ENCODE measurements at places on chromosomes 7 and 10.

DNA sequence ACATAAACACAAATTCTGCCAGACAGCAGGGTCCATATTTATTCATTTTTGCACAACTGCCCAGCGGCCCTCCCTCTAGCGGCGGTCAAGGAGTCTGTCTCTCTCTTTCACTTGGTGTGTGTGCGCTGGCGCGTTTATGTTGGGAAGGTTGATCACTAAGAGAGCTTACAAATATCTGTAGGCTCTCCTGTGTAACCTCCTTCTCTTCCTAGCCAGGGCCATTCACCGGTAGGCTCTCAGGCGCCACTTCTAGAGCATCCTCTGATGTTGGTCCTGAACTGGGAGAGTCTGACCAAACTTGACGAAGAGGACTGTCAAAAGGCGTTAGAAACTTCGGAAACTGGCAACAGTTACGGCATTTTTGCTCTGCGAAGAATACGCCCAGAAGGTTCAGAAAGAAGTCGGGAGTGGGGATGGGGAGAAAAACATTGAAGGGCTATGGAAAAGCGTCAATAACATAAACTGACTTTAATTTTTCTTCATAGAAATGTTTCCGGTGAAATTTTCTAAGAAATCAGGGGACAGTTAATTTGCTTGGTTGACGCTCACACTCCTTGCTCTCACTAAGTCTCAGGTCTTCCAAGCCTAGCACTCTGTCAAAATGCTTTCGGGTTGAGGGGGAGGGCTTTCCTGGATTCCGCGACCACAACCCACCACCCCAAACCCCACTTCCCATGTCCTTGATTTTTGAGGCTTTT lies 731.1 kb downstream of the ZWINT start:
- peak; percentile 64 for DNase-seq

DNA sequence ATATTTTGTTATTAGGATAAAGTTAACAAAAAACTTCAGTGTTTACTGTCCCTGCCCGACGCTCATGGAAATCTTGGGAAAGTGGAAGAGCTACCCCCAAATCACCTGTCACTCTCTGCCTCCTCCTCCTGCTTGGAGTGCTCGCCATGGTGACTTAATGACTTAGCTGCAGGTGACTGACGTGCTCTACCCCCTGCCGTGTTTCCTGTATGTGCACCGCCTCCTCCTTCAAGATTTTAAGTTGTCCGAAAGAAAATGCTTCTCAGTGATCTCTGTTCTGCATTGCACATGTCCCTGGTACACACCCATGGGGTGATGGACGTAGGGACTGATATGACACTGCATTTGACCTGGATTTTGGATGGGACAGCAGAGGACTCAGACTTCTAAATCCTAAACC lies 338.8 kb upstream of the SHH start:
- DNase-seq, result no peak

GRCh38 chr10:110833941-110834628 lies 37.6 kb upstream of the PDCD4 start:
- DNase-seq, result no peak

GRCh38 chr7:18109762-18110161 lies 82.1 kb upstream of the PRPS1L1 start:
- DNase-seq, result no peak

DNA sequence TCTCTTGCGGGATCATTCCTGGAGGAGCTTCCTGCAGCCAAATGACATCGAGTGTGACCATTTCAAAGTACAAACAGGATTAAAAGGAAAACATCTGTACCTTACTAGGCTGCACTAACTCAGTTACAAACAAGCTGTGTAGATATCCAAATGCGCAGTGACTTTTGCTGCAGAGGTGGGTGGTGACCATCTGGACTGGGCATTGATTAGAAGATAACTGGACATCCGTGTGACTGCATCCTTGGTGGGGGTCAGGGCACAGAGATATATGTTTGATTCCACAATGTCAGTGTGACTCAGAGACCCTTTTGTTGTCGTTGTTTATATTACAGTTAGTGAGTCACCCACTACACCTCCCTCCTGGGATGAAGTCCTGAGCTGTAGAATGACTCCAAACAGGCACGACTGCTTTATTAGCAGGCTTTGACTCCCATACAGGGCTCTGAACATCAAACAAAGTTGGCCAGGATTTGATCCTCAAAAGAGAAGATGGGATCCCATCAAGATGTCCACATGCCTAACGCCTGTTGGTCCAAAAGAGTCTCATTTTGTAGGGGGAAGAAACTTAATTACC lies 56.7 kb upstream of the SDK1 start:
- DNase-seq, result peak; percentile 83
